Fibroblast of lung (primary cell): ENCODE measurements at places on chromosomes 6 and 20. TPM values are rescaled to one million over a fixed set of nuclear protein-coding genes. Genes with fewer than 3 reads are reported as not detected.
A peak's percentile ranks its signal among the peaks of the same experiment; 100 is the strongest.

GRCh38 chr20:54251096-54251495 is 43.2 kb downstream of the PFDN4 start:
- no peak for DNase-seq

- DNase-seq: no peak
Measured at GRCh38 chr20:47161411-47161810, 195.1 kb downstream of the ZMYND8 start.

- DNase-seq: no peak
Measured at GRCh38 chr6:104473021-104473429, 386.7 kb downstream of the HACE1 start.

DNA sequence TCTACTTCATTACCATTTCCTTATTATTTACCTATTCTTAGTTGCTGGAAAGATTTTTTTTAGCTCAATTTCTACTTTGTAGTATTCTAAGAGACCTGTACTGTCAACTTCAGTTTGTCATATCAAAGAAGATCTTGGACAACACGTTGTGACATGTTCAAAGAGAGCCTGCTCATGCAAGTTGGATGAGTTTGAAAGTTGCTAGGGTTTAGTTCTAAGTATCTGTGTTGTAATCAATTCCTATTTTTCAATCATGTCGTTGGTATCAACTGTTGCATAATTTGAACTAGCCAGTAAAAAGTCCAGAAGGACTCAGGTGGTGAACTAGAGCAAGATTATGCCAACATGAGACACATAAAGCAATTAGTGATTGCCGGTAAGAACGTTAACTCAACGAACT is 30.2 kb downstream of the PKIB start:
- no peak for DNase-seq

- peak; percentile 42 for DNase-seq
Measured at GRCh38 chr20:46056970-46057855, 28.2 kb downstream of the SLC12A5 start.

DNA sequence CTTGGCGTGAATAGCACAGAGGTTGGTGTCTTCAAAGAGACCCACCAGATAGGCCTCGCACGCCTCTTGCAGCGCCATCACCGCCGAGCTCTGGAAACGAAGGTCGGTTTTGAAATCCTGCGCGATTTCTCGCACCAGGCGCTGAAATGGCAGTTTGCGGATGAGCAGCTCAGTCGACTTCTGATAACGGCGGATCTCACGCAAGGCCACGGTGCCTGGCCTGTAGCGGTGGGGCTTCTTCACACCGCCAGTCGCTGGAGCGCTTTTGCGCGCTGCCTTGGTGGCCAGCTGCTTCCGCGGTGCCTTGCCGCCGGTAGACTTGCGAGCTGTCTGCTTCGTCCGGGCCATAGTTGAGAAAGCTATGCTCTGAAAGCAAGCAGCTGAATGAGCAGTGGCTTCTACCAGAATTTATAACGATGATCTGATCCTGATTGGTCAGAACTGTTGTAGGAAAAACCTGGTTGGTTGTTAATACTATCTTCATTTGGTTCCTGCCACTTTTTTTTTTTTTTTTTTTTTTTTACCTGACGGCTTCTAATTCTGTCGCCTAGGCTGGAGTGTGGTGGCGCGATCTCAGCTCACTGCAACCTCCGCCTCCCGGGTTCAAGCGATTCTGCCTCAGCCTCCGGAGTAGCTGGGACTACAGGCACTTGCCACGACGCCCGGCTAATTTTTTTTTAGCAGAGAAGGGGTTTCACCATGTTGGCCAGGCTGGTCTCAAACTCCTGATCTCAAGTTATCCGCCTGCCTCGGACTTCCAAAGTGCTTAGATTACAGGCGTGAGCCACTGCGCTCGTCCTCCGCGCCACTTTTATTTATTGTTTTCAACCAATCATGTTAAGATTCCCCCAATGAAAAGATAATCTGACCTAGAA is 21.5 kb downstream of the OR2B2 start:
- peak; percentile 96 for DNase-seq

GRCh38 chr6:75673884-75674283 is 72.2 kb downstream of the SENP6 start:
- peak; percentile 46 for DNase-seq

GRCh38 chr20:21291026-21291425 is 12.1 kb upstream of the XRN2 start:
- DNase-seq: peak; percentile 27

DNA sequence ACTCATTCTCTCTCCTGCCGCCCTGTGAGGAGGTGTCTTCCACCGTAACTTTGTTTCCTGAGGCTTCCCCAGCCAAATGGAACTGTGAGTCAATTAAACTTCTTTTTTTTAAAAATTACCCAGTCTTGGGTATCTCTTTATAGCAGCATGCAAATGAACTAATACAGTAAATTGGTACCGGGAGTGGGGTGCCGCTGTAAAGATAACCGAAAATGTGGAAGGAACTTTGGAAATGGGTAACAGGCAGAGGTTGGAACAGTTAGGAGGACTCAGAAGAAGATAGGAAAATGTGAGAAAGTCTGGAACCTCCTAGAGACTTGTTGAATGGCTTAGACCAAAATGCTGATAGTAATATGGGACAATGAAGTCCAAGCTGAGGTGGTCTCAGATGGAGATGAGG is 55.8 kb downstream of the EPB41L2 start:
- no peak for DNase-seq

DNA sequence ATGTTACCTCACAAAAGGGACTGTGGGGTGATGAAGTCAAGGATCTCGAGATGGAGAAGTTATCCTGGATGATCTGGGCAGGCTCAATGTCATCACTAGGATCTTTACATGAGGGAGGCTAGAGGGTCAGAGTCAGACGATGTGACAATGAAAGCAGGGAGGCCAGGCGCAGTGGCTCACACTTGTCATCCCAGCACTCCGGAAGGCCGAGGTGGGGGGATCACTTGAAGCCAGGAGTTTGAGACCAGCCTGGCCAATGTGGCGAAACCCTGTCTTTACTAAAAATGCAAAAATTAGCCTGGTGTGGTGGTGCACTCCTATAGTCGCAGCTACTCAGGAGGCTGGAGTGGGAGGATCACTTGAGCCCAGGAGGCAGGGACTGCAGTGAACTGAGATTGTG is 68.8 kb downstream of the TTLL2 start:
- DNase-seq: no peak

GRCh38 chr6:165274611-165275010 is 34.8 kb downstream of the C6orf118 start:
- DNase-seq: no peak

DNA sequence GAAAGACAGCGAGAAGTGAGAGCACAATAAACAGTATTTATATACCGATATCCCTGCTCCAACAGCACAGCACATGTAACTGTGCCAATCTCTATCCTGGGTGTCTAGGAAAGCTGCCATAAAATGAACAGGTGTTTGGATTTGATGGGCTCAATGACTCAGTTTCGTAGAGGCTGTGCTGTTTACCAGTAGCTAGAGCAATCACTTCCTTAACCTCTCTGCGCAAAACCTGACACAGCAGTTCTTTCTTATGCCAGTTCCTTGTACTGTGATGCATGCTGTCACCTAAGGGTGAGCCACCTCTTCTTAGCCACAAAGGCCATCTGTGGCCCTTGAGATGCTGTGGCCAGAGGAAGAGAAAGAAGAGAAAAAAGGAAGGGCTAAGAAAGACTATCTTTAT is 59.3 kb downstream of the SHPRH start:
- no peak for DNase-seq

GRCh38 chr6:110327391-110327790 is 30.8 kb downstream of the METTL24 start:
- peak; percentile 33 for DNase-seq

- peak; percentile 79 for DNase-seq
Measured at GRCh38 chr6:13357551-13358075, 29.3 kb upstream of the TBC1D7 start.

DNA sequence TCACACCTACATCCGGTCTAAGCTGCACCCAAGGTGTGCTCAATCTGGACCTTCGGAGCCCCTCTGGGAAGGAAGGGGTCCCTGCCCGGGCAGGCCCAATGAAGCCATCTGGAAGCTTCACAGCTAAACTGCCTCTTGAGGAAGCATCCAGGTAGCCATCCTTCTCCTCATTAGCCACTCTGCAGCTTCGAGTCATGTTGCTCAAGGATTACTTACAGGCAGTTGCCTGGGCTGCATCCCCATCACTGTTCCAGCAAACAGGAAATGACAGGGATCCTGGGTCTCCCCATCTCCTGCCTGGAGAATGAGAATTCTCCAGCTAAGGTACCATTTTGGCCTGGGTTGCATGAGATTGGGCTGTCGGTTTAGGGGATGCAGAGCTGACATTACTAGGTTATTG is 91.7 kb downstream of the ERMARD start:
- no peak for DNase-seq

DNA sequence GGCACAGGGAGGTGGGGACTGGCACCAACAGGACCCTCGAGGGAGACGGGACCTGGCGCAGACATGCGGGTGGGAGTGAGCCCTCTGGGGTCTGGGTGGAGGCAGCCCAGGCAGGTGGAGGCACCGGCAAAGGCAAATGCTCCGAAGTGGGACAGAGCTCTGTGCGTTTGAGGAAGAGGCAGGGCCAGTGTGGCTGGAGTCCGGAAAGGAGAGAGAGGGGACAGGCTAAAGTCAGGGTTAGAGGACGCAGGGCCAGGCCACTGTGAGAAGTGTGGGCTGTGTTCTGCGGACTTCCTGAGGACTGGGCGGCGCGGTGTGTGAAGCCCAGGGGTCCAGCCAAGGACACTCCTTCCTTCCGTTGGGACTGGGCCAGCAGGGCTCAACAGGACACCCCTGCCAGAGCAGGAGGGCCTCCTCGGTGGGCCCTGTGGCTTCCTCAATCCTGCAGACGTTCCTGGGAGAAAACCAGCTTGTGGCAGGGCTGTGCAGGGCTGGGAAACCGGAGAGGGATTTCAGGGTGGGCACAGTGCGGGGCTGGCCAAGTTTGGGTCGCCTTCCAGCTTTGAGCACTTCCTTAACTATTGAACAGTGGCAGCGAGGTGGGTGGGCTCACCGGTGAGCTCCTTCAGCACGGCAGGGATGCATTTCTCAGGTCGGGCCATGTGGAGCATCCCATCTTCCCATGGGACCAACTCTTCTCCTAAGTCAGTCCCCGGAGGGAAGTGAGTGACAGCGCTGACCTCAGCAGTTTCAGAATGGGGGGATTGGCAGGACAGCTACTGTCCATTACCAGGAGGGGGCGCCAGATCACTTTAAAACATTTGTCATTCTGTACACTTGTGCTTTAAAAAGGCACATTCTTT is 22.5 kb downstream of the MOCS3 start:
- peak; percentile 50 for DNase-seq

GRCh38 chr6:38021571-38021970 is 202.0 kb downstream of the ZFAND3 start:
- DNase-seq: no peak

GRCh38 chr6:109978174-109979032 is at the start of gene GPR6:
TSS of gene GPR6 (plus strand) at chr6:109978311. CDS start at chr6:109979113, 802 bp downstream.
- peak; percentile 52 for DNase-seq

Gene PDE10A
- under 0.01 TPM in 2 replicates for total RNA-seq

Gene GRIK2
- under 0.01 and 0.33 TPM in 2 replicates for total RNA-seq

Gene SYNDIG1
- 0.17 and 0.51 TPM in 2 replicates for total RNA-seq

Gene NRSN1
- not detected in 2 replicates for total RNA-seq

Gene POLH
- 19.5 and 21.8 TPM in 2 replicates for total RNA-seq

Gene GHRH
- total RNA-seq: not detected in 2 replicates

Gene MDFI
- 0.17 and 3.3 TPM in 2 replicates for total RNA-seq

Gene HLA-DOA
- not detected in 2 replicates for total RNA-seq

Gene ACTL10
- 1.8 and 2.0 TPM in 2 replicates for total RNA-seq
